ENCODE measurements at places on chromosomes 16 and 17.

- no peaks in the 10 kb centered on the region for H3K4me1 ChIP-seq
- DNase-seq = no peak
- H3K36me3 ChIP-seq = no peaks in the 10 kb centered on the region
- no peak overlapping the region for H3K4me3 ChIP-seq
- no peaks in the 10 kb centered on the region for H3K27me3 ChIP-seq
Observed at GRCh38 chr16:12082226-12082887, 105.8 kb downstream of the SNX29 start.

- no peaks in the 10 kb centered on the region for H3K36me3 ChIP-seq
- DNase-seq = no peak
- H3K27ac ChIP-seq = no peak overlapping the region
Observed at GRCh38 chr16:2970563-2970962, 1.4 kb downstream of the PAQR4 start.

DNA sequence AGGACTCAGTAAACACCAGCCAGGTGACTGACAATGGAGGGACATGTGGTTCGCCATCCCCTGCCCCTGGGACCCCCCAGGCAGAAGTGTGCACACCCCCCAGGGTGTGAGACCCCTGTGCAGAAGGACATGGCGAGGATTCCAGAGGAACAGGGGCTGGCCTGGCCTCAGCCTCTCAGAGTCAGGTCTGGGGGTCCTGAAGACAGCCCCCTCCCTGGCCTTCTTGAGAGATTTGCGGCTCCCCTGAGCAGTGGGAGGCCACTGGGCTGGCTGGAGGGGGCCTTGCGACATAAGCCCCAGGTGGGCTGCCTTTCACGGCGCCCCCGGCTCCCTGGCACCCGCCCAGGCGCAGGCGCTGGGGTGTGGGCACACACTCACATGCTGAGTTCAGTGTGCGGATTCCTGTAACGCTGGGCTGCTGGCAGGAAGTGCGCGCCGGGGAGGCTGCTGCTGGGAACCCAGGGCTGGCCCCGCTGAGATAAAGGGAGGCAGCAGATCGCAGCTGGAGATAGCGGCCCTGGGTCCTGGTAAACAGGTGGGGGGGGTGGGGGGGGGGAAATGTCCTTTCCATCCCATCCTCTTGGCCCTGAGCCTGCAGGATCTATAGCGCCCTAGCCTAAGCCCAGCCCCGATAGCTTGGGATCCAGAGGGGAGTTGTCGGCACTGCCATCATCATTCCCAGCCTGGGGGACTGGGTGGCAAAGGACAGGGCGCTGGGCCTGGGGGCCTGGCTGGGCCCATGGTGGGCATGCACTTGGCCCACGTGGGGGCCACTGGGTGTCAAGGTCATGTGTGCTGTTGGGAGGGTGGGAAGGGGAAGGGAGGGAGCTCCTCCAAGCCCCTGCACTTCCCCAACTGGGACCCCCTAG lies 27.1 kb downstream of the TMEM235 start:
- DNase-seq = no peak
- H3K4me1 ChIP-seq = no peaks in the 10 kb centered on the region
- no peaks in the 10 kb centered on the region for H3K36me3 ChIP-seq
- H3K27ac ChIP-seq = peak overlapping the region; percentile 8
- no peak overlapping the region for H3K4me3 ChIP-seq

DNA sequence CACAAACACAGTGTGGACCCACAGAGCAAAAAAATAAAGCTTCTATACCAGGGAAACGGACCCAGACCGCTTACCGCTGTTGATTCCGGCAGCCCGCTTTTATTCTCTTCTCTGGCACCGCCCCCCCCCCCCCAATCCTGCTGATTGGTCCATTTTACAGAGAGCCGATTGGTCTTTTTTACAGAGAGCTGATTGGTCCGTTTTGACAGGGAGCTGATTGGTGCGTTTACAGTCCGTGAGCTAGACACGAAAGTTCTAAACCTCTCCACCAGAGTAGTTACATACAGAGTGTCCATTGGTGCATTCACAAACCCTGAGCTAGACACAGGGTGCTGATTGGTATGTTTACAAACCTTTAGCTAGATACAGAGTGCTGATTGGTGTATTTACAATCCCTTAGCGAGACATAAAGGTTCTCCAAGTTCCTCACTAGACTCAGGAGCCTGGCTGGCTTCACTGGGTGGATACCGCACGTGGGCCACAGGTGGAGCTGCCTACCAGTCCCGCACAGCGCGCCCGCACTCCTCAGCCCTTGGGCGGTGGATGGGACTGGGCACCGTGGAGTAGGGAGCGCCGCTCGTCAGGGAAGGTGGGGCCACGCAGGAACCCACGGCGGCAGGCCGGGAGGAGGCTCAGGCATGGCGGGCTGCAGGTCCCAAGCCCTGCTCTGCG lies 92.4 kb downstream of the HAPSTR1 start:
- H3K27ac ChIP-seq = no peak overlapping the region
- no peak overlapping the region for H3K4me3 ChIP-seq
- DNase-seq = no peak
- no peaks in the 10 kb centered on the region for H3K27me3 ChIP-seq
- no peaks in the 10 kb centered on the region for H3K4me1 ChIP-seq

DNA sequence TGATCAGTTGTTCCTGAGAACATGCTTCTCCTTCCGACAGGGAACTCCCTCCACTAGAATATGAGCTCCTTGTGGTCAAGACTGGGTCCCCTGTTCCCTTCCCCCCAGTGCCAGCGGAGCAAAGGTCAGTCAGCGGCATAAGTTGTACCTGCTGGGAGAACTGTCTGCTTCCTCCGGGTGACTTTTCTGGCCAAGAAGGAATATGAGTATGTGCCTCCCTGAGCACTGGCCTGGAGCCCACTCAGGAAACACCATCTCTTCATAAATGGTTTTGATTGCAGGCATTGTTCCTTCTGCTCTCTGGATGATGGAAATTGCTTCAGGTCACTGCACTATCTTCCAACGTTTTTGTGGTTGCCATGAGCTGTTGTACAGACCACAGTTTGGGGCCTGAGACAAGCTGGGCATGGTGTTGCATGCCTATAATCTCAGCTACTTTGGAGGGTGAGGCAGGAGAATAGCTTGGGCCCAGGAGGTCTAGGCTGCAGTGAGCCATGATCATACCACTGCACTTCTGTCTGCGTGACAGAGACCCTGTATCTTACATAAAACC lies 2.9 kb upstream of the P4HB start:
- peaks cover 74% of the 10 kb centered on the region for H3K4me1 ChIP-seq
- H3K36me3 ChIP-seq = no peaks in the 10 kb centered on the region
- no peak overlapping the region for H3K4me3 ChIP-seq
- no peak overlapping the region for H3K27ac ChIP-seq

GRCh38 chr17:2551493-2551892 lies 39.8 kb upstream of the METTL16 start:
- no peaks in the 10 kb centered on the region for H3K36me3 ChIP-seq
- H3K4me3 ChIP-seq = no peak overlapping the region
- no peaks in the 10 kb centered on the region for H3K4me1 ChIP-seq

DNA sequence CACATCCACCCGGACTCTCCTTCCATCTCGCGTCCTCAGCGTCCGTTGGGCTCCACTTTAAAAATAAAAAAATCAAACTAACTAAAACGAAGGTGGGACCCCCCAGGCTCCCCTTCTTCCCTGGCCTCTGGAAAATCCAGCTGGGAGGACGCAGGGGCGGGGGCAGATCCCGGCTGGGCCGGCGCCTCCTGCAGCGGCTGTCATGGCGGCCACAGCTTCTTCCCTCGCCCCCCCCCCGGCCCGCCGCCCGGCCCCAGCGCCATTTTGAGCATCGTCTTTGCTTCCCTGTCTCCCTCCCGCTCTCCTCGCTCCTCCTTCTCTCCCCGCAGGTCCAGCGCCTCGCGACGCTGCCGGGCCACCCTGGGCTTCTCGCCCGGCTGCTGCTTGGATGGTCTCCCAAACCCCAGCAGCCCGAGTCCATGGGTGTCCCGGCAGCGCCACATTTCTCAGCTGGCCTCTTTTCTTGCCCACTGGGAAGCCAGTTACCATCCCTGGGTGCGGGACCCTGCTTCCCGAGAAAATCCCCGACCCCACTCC lies 3.3 kb downstream of the HOXB2 start:
- peaks cover 17% of the 10 kb centered on the region for H3K27me3 ChIP-seq
- H3K4me3 ChIP-seq = peak overlapping the region; percentile 45
- peak overlapping the region; percentile 95 for H3K27ac ChIP-seq
- H3K36me3 ChIP-seq = no peaks in the 10 kb centered on the region
- peak; percentile 47 for DNase-seq

DNA sequence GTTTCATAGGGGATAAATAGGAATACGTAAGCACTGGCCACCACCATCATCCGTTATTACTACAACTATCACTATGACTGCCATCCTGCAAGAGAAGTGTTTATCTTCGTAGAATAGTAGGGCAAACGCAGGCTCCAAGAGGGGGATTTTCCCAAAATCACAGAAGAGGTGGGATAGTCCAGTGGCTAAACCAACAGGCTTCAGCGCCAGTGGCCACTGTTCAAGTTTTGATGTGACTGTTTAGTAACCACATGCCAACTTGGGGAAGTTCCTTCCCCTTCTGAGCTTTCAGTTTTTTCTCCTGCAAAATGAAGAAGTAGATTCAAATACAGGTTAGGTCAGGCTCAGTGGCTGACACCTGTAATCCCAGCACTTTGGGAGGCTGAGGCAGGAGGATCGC lies 60.7 kb upstream of the GRIN2A start:
- no peaks in the 10 kb centered on the region for H3K4me1 ChIP-seq
- H3K4me3 ChIP-seq = no peak overlapping the region
- H3K27ac ChIP-seq = no peak overlapping the region
- H3K27me3 ChIP-seq = peaks cover 3% of the 10 kb centered on the region
- no peaks in the 10 kb centered on the region for H3K36me3 ChIP-seq

DNA sequence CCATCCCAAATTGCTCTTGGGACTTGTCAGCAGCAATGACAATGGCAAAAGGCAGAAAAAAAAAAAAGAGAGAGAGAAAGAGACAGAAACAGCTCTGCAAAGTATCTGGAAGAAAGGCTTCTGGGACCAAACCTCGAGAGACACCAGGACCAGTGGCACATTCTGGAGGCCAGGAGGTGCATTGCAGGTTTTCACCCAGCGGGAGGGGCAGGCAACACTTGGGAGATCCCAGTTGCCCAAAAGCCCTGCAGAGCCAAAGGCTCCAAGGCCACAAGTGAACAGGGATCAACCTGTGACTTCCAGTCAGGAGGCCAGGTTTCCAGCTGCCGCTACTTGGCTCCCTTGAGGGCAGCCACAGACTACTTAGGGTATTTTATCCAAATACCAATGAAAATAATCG lies 110.8 kb upstream of the CDH5 start:
- H3K27ac ChIP-seq = no peak overlapping the region
- H3K4me3 ChIP-seq = no peak overlapping the region
- no peak for DNase-seq
- no peaks in the 10 kb centered on the region for H3K36me3 ChIP-seq

GRCh38 chr17:46818316-46818928 lies at the start of gene WNT3:
TSS of gene WNT3 (minus strand) at chr17:46818692. CDS start at chr17:46818597, 95 bp downstream.
- H3K4me3 ChIP-seq = peak within 1 kb of the TSS; percentile 4
- peaks cover 96% of the 10 kb centered on the region for H3K27me3 ChIP-seq
- H3K36me3 ChIP-seq = no peaks in the 10 kb centered on the region
- no peak within 1 kb of the TSS for H3K27ac ChIP-seq

GRCh38 chr17:30236766-30237165 lies 1.3 kb upstream of the SLC6A4 start:
- H3K4me1 ChIP-seq = peaks cover 17% of the 10 kb centered on the region
- H3K27me3 ChIP-seq = peaks cover 78% of the 10 kb centered on the region
- DNase-seq = peak; percentile 66
- H3K27ac ChIP-seq = no peak overlapping the region
- no peaks in the 10 kb centered on the region for H3K36me3 ChIP-seq
- H3K4me3 ChIP-seq = no peak overlapping the region

DNA sequence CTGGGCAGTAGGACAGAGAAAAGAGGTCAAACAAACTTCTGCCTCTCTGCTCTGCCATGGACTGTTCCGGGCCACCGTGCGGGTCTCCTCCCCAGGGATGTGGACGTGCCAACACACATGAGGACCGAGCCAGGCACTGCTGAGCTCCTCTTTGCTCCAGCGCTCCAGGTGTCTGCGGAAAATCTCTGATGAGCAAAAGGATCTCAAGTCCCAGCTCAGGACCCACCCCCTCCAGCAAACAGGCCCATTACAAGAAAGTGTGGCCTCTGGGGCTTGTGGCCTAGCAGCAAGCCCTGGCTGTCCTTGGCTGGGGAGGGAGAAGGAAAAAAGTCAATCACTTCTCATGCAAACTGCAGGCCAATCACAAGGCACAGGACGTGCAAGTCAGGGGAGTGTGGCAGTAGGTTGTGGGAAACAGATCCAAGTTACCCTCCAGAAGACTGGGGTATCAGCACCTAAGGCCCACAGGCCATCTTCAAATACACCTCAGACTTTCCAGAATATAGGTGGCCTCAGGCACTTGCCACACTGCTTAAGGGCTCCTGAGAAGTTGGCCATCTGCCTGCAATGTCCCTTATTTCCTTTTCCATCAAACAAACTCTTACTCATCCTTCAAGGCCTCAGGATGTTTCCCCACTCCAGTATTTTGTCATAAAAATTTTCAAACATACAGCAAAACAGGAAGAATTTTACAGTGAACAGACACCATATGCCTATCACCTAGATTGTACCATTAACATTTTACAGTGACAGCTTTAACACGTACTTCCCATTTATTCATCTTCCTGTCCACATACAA lies 36.0 kb upstream of the SREBF1 start:
- DNase-seq = no peak
- peaks cover 17% of the 10 kb centered on the region for H3K4me1 ChIP-seq
- H3K27me3 ChIP-seq = no peaks in the 10 kb centered on the region
- H3K4me3 ChIP-seq = no peak overlapping the region

DNA sequence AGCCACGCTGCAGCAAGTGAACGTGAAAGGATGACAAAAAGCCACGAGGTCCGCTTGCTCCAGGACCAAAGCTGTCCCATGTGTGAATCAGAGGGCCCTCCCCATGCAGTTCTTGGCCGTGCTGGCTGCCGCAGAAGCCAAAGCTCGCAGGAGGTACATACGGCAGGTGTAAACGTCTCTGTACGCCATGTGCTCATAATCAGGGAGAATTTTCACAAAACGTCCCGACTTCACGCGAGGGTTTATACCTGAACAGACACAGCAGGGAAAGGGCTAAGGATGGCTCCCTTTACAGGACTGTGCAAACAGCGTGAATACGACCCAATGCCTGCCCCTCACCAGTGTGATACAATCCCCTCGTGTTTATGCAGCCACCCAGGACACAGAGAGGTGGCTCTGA lies 25.3 kb downstream of the FBXO31 start:
- no peaks in the 10 kb centered on the region for H3K27me3 ChIP-seq
- H3K36me3 ChIP-seq = no peaks in the 10 kb centered on the region
- H3K4me3 ChIP-seq = no peak overlapping the region
- peaks cover under 1% of the 10 kb centered on the region for H3K4me1 ChIP-seq
- DNase-seq = no peak

DNA sequence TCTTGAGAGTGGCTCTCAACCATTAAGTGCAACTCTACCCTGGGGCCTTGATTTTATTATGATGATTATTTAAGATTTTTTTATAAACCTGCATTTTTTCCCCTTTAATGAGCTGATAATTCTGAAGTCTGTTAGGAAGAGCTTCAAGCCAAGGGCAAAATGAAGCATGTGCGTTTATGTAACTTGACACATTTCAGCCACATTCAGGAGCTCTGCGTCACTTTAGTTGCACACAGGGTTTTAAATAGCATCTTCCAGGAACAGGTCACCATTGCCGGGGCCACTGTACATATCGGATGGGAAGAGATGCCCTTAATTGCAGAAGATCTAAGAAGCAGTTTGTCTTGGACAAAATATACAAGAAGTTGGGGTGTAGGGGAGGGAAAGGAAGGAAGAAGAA lies 89.6 kb downstream of the BMERB1 start:
- no peak overlapping the region for H3K4me3 ChIP-seq
- H3K4me1 ChIP-seq = peaks cover 8% of the 10 kb centered on the region
- H3K36me3 ChIP-seq = no peaks in the 10 kb centered on the region
- H3K27ac ChIP-seq = no peak overlapping the region
